ENCODE measurements at places on chromosomes 7 and 10.

- no peak for DNase-seq
Observed at GRCh38 chr7:22680482-22680911, 46.5 kb upstream of the IL6 start.

DNA sequence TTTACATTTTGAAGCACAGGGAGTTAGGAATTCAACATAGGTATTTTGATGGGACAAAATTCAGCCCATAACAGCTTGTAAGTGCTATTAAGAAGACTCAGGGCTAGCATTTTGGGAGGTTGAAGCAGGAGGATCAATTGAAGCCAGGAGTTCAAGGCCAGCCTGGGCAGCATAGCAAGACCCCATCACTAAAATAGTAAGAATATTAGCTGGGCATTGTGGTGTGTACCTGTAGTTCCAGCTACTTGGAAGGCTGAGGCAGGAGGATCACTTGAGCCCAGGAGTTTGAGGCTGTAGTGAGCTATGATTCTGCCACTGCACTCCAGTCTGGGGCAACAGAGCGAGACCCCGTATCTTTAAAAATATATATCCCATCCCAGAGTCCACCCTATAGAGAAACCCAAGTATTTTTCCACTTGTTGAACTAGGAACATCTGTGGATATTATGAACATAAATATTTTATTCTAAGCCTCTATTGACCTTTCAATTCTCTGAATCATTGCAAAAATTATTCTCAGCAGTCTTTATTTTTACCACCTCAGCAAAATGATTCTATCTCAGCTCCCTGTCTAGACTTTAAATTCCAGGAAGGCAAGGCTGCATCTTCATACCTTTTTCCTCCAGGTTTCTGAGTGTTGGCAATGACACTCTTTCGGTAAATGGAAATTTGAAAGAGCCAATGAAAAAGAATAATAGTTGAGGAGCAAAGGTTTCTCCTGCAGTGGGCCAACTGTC is 181.0 kb downstream of the GALNT17 start:
- no peak for DNase-seq

DNA sequence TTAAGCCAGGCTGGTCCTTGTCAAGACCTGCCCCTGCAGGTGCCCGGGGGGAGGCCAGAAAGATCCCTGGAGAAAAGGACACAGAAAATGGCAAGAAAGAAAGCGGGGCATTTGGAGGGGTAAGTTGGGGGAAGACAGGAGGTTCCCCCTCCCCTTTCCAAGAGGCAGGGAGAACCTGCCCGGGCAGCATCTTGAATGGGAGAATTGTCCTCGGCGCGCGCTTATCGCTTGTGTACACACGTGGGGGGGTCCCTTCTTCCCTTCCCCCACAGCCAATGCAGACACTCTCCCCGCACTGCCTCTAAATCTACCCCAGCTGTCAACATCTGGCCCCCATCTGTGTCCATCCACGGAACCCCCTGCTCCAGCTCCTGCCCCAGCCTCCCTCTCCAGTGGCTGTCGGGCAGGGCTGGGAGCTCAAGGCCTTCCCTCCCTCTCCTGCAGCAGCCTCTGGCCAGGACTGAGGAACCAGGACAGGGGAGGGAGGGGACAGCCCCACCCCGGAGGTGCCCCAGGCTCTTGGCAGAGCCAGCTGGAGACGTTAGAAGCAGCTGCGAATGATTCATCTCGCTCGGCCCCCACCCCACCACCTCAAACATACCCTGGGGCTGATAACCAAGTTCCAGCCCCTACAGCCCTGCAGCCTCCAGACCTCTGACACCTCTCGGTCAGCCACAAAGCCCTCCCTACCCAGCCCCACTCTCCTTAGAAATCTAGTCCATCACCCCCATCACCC is 25.3 kb downstream of the EPHB4 start:
- no peak for DNase-seq

GRCh38 chr10:7015457-7015856 is 395.4 kb downstream of the SFMBT2 start:
- DNase-seq, result no peak

DNA sequence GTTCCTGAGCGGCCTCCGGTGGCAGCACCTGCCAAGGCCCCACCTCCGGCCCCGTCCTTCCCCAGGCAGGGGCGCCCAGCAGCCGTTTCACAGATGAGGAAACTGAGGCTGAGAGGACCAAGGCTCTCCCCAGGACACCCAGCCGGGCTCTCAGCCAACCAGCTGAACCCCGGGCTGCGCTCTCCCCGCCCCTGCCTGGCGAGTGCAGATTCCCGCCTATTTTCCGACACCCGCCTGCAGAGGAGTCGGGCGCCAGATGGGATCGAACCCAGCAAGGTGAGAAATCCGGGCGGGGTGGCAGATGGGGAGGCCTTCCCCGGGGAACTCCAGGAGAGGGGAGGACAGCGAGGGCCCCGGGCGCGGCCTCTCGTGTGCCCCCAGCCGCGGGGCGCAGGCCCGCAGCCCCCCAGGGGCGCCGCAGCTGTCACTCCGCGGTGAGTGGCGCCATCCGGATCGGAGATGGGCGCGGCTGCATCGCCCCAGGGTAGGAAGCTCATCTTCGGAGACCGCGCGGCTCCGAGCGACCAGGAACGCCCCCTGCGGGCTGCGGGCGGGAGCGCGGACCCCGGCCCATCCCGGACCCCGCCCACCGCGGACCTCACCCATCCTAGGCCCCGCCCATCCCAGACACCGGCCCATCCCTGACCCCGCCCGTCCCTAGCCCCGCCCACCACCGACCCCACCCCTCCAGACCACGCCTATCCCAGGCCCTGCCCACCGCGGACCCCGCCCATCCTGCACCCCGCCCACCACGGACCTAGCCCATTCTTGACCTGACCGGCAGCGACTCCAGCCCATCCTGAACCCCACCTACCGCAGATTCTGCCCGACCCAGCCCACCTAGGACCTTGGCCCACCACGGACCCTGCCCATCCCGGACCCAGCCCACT is 90.3 kb downstream of the MICALL2 start:
- peak; percentile 23 for DNase-seq

DNA sequence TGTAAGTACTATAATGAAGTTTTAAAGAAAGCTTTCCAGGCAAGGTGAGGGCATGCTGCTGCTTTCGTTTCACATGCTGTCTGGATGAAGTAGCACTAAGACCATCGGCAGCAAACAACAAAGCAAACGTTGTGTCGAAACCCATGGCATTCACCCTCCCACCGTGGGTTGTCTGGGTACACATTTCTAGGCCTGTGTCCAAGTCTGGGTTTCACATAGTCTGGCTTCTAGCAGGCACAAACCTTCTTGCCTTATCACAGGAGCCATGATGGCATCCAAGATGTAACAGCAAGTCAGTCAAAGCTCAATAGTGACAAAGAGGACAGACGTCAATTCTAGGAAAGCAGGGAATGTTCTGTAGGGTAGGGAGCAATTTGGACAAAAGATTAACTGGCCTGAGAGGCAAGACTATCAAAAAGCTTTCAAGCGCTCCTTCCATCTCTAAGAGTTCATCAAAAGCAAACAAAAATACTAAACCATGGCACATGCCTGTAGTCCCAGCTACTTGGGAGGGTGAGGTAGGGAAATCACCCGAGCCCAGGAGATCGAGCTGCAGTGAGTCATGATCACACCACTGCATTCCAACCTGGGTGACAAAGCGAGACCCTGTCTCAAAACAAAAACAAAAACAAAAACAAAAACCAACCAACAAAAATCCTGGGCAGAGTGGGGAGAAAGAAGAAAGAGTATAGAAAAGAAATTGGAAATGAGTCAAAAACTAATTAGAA is 42.7 kb downstream of the PAXIP1 start:
- DNase-seq, result no peak

DNA sequence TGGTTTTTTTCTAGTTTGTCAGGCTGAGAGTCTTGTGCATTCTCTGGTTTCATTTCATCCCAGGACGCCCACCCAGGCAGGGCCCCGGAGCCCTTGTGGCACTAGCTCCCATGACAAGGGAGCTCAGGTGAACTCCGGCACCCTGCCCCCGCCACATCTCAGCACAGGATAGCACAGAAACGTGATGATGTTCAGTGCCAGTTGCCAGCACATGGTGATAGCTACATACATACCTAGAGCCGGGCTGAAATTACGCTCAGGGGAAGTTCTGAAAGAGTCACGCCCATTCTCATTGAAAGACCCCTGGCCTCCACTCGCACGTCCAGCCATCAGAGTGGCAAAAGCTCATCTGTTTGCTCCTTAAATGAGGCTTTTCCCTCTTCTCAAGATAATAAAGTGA is 273.7 kb downstream of the PTPRN2 start:
- no peak for DNase-seq

GRCh38 chr10:17316488-17317170 is 88.6 kb downstream of the VIM start:
- peak; percentile 4 for DNase-seq

Data from GM12865 (cell line).